ENCODE measurements at places on chromosomes 12 and 14.

GRCh38 chr14:56555921-56556570, 23.6 kb upstream of the TMEM260 start:
- no peak for DNase-seq

DNA sequence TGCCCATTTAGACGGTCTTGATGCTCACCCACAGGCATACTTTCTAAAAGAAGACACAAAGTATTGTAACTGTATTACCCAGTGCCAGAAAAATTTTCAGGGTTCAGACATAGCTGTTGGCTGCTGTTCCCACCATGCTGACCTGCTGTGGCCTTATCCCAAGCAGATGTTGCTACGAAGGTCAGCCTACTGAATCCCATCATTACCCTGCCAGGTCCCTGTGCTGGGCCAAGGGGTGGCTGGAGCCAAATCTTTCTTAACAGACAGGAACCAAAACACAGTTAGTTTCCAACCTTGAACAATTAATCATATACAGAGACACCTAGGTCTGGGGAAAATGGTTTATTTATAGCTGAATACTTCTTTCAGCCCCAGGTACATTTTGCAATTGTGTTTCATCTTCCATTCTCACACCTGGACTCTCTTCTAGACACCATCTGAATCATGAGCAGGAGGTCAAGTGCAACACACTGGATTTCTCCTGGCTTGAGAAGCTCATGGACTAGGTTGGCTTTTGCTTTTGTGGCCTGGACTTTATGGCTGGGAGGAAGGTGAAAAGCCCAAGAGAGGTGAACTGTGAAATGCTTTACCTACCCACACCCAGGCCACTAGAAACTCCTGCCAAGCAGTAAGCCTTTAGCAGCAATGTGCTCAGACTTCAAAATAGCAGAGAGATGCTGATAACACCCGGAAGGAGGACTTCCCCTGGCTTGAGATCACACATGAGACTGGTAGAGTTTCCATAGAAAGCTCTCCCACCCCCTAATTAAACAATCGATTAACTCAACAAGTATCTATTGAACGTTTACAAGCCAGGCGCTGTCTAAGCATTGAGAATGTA, 150.1 kb downstream of the SUDS3 start:
- DNase-seq = no peak

GRCh38 chr14:64467101-64467500, 1.8 kb downstream of the AKAP5 start:
- DNase-seq = no peak

GRCh38 chr12:131634037-131634436, 76.9 kb upstream of the SFSWAP start:
- DNase-seq = no peak

- DNase-seq = no peak
Measured at GRCh38 chr12:97597031-97597751, 134.6 kb downstream of the RMST start.

DNA sequence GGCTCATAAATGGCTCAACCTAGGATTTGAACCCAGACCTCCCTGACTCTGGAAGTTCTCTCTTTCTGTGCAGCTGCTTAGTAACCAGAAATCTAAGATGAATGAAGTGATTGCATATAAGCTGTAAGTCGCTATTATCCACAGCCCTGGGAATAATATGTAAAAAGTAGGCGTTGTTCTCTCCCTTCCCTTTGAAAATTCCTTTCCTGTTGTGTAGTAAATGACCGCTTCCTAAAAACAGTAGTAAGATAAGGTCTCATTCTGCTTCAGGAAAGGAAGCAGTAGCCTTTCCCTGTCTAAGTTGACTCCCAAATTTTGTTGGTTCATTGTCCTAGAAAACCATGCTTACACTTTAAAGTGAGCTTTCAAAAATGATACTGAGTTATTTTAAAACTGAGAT, 418.3 kb downstream of the EGLN3 start:
- DNase-seq = no peak

- no peak for DNase-seq
Measured at GRCh38 chr14:70567791-70568190, 32.7 kb downstream of the MED6 start.

- no peak for DNase-seq
Measured at GRCh38 chr14:54487771-54488170, 1.0 kb downstream of the GMFB start.

GRCh38 chr12:47419497-47419896, 286.3 kb downstream of the RPAP3 start:
- DNase-seq = no peak

- no peak for DNase-seq
Measured at GRCh38 chr12:91215940-91216454, 33.4 kb upstream of the DCN start.

- DNase-seq = no peak
Measured at GRCh38 chr12:127742231-127742630, 524.7 kb upstream of the TMEM132C start.

DNA sequence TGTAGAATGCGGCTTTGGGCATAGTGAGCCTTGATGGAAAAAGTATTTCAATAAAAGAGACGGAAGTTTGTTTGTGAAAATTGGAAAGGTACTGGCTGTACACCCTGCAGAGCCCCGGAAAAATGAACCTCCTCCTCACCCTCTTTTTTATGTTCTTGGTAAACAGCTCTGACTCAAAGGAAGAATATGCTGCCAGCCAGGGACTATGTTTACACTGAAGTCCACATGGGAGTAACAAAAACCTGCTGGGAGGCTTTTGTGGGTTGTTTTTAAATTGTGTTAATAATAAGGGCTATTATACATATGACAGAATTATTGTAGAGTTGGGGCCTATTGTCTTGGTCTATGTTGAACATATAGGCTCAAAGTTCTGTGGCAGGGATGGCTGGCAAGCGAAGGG, 70.7 kb downstream of the TTC8 start:
- DNase-seq = no peak

GRCh38 chr12:108622421-108622820, 11.3 kb downstream of the SELPLG start:
- no peak for DNase-seq
